RPMI7951 (cell line): ENCODE measurements at places on chromosomes 2 and 18.

- DNase-seq, result peak; percentile 92
Measured at GRCh38 chr18:70384181-70384790, 95.4 kb downstream of the SOCS6 start.

DNA sequence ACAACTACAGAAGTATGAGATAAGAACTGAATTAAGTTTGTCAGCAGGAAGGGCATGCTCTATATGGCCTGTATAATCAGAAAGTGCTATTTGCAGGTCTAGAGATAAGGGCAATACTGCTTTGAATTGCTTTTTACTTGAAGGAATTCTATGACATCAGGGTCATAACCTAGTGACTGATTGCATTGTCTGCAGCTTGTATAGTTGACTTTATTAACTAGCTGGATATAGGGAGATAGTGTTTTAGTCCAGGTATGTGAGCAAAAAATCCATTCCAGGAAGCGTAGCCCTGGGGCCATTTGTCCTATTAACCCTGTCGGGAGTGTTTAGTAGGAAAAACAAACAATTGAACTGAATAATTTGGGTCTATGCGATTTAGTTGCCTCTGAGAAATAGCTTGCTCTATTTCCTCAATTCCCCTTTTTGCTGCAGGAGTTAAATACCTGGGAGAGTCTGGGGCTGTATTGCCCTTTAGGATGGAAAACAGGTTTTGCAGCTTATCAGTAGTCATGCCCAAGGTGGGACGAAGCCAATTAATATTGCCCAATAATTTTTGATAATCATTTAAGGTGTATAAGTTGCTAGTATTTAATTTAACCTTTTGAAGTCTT lies 30.0 kb downstream of the HTR2B start:
- DNase-seq, result no peak

GRCh38 chr2:28627722-28628480 lies 123.7 kb upstream of the PPP1CB start:
- DNase-seq, result peak; percentile 42

DNA sequence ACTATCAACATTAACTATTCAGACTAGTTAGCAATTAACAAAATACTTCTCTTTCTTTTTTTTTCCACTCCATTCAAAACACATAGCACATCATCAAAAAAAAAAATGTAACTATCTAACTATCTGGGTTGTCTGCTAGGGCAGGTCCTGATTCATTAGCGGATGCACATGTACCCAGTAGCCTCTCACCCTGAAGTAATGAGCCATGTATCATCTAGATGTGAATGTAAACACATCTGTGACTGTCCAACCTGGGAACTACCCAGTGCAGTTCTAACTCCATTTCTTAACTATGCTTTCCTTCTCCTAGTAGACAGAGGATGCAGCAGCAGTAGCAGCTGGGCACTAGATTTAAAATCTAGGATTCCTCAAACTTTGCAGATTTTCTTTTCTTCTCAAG lies 183.1 kb upstream of the PIK3C3 start:
- DNase-seq, result no peak

GRCh38 chr2:45935791-45936622 lies 284.5 kb downstream of the PRKCE start:
- peak; percentile 99 for DNase-seq

GRCh38 chr2:2904721-2905350 lies 472.8 kb downstream of the EIPR1 start:
- no peak for DNase-seq

GRCh38 chr18:47254341-47254939 lies 3.0 kb upstream of the SKOR2 start:
- DNase-seq, result peak; percentile 36

GRCh38 chr2:241859017-241859435 lies 332 bp upstream of the PDCD1 start:
- DNase-seq, result no peak

GRCh38 chr2:53512071-53512826 lies 255.4 kb upstream of the CHAC2 start:
- peak; percentile 34 for DNase-seq

DNA sequence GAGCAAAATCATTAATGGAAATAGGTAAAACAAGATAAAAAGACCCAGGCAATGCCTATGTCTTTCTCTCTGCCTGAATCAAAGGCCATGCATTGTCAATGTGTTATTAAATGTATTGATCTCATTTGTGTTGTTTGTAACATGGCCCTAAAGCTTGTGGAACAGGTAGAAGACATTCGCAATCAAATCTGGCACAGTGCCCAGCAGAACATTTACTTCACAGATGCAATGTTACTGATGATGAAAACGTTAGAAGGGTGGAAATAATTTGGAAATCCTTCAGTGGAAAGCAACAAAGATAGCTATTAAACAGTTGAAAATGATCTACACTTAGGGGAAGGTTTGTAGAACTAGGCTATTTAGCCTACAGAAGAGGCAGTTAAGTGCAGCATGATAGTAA lies 368.2 kb downstream of the EPHA4 start:
- no peak for DNase-seq

- no peak for DNase-seq
Measured at GRCh38 chr2:17199741-17200140, 318.5 kb downstream of the RAD51AP2 start.

DNA sequence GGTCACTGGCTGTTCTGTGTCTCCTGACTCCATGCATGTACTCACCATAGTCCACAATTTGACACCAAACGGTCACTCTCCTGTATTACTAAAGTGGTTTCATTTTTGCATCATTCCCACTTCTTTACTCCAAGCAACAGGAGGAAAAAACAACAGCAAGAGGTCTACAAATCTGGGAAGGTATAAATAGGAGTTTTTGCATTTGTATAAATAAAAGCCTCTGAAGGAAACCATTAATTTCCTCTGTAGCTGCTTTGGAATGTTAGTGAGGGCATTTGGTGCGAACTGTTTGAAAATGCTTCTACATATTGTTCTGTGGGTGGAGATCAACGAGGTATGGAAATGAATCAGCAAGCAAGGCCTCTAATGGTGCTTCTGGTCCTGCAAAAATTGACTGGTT lies 148.5 kb upstream of the DLX2 start:
- peak; percentile 40 for DNase-seq
